Activated CD4-positive, alpha-beta memory T cell treated with anti-CD3 and anti-CD28 coated beads for 36 hours (primary cell): ENCODE measurements at places on chromosomes 4 and X. TPM values are rescaled to one million over a fixed set of nuclear protein-coding genes. Genes with fewer than 3 reads are reported as not detected.

GRCh38 chrX:118682258-118683014, 45.0 kb upstream of the IL13RA1 start:
- no peaks in the 10 kb centered on the region for H3K4me1 ChIP-seq
- no peak overlapping the region for H3K4me3 ChIP-seq
- no peak overlapping the region for H3K27ac ChIP-seq
- DNase-seq = no peak

DNA sequence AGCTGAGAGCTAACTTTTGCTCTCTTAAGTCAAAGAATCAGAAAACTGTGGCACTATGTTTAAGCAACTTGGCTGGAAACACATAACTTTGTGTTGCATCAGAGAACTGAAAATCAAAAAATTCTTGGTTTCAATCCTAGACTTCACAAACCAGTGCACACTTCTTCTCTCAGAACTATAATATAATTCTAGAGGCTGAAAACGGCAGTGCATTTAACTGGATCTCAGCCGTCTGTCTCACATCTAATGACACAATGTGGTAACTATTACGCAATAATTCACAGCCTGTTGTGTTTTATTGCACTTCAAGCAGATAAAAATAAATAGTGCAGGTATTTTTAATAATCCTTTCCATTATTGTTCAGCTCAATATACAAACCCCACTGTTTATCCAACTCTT, 260.6 kb upstream of the DIAPH2 start:
- no peak overlapping the region for H3K27ac ChIP-seq
- DNase-seq = no peak
- H3K27me3 ChIP-seq = no peaks in the 10 kb centered on the region

- peaks cover 13% of the 10 kb centered on the region for H3K27me3 ChIP-seq
- H3K4me1 ChIP-seq = no peaks in the 10 kb centered on the region
- H3K4me3 ChIP-seq = no peak overlapping the region
- no peaks in the 10 kb centered on the region for H3K36me3 ChIP-seq
- no peak overlapping the region for H3K27ac ChIP-seq
- DNase-seq = no peak
Measured at GRCh38 chr4:143389579-143390195, 53.0 kb downstream of the GAB1 start.

GRCh38 chr4:957231-957580, 16.2 kb downstream of the DGKQ start:
- H3K4me3 ChIP-seq = no peak overlapping the region
- H3K27me3 ChIP-seq = no peaks in the 10 kb centered on the region
- H3K4me1 ChIP-seq = no peaks in the 10 kb centered on the region

DNA sequence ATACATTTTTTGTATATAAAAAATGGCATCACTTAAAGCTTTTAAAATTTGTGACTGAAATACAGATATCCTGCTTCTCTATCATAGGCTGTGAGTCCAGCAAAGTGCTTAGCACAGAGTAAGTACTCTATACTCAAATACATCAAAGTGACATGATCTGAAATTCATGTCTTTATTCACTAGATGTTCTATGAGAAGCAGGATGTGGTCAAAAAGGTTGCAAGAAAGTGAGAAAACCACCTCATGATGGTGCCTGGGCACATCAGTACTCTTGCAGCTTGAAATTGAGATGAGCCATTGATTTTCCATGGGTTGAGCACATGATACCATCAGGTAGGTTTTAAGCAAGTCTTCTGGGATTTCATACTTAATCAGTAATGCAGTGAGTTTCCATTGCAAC, 20.4 kb upstream of the SFRP2 start:
- H3K4me3 ChIP-seq = no peak overlapping the region
- H3K27ac ChIP-seq = no peak overlapping the region
- H3K27me3 ChIP-seq = peaks cover 2% of the 10 kb centered on the region
- peak; percentile 55 for DNase-seq
- no peaks in the 10 kb centered on the region for H3K36me3 ChIP-seq

The DMD gene
- 0.64 TPM for total RNA-seq

The NHSL2 gene
- 0.97 TPM for total RNA-seq
